NCI-H2081 (cell line): ENCODE measurements at places on chromosomes 4 and X.

- peak; percentile 23 for DNase-seq
These were observed 63.0 kb upstream of the LNX1 start for GRCh38 chr4:53654300-53654758.

DNA sequence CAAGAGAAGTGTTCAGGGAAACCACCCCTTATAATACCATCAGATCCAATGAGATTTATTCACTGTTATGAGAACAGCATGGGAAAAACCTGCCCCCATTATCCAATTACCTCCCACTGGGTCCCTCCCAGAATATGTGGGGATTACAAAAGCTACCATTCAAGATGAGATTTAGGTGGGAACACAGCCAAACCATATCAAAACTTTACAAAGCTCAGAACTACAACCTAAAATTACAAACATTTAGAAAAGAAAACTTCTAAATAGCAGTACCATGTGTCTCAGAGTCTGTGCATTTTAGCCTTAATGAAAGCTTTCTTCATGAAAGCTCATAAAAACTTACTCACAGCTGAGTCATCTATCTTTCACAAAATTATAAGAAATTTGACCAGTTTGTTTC is 1442.8 kb upstream of the PCDH7 start:
- DNase-seq: no peak

- no peak for DNase-seq
These were observed 7.2 kb downstream of the HTR2C start for GRCh38 chrX:114591121-114591520.

DNA sequence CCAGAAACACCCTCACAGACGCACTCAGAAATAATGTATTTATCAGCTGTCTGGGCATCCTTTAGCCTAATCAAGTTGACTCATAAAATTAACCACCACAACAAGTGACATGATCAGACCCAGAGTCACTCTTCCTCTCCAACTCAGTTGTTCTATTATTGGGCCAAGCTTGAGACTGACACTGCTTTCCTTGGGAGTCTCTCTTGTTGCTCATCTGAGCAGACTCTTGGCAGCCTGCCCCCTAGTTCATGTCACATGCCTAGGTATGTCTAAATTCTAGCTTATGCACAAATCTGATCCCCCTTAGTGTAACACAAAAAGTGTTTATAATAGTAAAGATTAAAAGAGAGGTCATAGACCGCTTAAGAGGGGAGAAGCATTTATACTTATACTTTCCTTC is 72.6 kb upstream of the ADAMTS3 start:
- no peak for DNase-seq

GRCh38 chrX:81392396-81392795 is 190.5 kb downstream of the SH3BGRL start:
- DNase-seq: no peak
